ENCODE measurements at places on chromosomes 6 and 20.

- no peak for DNase-seq
Measured at GRCh38 chr20:51588762-51589161, 46.2 kb upstream of the NFATC2 start.

DNA sequence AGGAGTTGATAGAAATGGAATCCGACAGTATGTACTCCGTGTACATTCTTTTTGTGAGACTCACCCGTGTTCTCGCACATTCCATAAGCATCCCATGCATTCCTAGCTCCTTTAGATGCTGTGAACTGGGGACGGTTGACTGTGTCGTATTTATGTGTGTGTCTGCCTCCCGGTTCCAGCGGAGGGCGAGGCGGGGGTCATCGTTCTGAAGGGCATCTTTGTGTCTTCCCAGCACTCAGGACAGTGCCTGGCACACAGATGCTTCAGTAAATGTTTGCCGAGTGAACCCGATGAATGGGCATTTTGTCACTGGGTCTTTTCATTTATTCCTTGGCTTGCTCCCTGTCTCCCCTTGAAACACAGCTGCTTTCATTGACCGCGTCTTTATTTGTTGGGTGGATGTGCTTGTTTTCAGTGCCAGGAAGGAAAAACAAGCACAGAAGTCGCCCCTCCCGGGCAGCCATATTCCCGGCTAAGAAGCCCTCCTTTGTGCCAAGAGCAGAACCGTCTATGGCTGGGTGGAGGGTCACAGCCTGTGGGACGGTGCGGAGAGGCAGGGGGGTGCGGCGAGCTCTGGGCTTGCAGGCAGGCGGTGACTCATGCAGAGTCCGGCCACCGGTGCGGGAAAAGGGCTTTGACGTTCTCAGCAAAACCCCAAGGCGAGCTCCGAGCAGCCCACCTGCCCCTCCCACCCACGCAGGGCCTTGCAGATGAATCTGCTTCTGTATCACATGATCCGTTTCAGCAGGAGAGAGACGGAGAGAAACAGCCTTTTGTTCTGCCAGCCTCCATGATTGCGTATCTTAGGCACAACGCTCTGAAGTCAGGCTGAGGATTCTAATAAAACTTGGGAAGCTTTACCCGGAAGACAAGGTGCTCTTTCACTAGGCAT lies 11.2 kb upstream of the PSMG4 start:
- no peak for DNase-seq

DNA sequence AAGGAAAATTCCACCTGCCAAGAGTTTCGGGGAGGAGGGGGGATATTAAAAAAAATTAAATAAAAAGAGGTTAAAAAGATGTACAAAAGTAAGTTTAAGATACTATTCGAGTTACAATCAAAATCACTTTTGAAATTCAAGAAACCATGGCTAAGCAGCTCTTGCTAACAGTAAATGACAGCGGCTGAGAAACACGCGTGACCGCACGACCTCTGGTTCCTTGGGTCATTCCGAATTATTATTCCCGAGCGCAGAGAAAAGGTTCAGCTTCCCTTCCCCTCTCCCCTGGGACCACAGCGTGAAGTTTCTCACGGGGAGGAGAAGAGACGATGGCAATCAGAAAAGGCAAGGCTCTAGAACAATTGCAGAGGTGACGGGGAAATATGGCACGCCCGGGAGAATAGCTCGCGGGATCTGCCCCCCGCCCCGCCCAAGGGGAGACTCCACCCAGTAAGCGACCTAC lies 496 bp downstream of the TMEM242 start:
- DNase-seq, result no peak

DNA sequence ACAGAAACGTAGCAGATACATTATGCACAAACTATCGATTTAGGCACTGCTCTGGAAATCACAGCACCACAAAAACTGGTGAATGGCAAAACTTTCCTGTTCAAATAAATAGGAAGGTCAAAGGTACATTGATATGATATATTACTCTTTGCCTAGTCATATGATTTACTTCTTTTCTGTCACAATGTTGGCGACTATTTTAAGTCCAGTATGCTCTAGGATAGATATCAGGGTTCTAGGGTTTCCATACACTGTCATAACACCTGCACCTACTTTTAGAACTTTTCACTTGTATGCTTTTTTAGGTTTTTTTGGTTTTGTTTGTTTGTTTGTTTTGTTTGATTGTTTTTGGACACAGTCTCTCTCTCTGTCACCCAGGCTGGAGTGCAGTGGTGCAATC lies 25.0 kb downstream of the KHDC1L start:
- no peak for DNase-seq

DNA sequence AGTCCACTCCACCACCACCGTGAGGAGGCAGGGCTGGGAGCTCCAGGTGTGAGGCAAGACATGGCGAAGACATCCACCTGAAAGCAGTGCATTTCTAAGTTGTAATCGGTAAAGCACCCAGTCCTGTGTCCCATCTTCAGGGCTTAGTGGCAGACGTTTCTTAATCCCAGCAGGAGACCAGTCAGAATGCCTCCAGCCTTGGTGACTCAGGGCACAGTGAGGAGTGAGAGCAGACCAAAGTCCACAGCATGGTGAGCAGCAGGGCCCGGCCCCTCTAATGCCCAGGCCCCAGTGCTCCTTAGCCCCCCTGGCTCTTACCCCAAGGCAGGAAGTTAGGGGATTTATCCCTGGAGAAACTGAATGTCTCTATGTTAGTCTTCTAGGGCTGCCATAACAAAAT lies 183.9 kb downstream of the SYNDIG1 start:
- DNase-seq, result no peak

GRCh38 chr6:84645000-84645399 lies 119.4 kb downstream of the TBX18 start:
- no peak for DNase-seq

GRCh38 chr6:45569210-45569945 lies 191.6 kb upstream of the SUPT3H start:
- DNase-seq, result no peak

DNA sequence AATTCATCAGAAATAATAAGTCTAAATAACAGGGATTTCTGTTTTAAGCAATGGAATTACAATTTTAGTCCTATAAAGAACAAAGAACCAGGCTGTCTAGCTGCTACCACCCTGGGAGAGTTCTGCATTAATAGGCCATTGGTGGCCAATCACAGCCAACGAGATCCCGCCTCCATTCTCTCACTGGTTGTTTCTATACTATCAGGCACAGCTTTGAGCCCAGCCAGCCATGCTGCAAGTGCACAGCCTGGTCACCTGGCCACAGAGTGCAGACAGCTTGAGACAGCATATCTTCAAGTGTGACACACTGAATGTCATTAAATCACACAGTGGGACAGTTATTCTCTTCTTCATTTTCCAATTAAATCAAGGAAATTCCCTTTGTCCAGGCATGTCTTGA lies 16.1 kb upstream of the RAB22A start:
- DNase-seq, result no peak

DNA sequence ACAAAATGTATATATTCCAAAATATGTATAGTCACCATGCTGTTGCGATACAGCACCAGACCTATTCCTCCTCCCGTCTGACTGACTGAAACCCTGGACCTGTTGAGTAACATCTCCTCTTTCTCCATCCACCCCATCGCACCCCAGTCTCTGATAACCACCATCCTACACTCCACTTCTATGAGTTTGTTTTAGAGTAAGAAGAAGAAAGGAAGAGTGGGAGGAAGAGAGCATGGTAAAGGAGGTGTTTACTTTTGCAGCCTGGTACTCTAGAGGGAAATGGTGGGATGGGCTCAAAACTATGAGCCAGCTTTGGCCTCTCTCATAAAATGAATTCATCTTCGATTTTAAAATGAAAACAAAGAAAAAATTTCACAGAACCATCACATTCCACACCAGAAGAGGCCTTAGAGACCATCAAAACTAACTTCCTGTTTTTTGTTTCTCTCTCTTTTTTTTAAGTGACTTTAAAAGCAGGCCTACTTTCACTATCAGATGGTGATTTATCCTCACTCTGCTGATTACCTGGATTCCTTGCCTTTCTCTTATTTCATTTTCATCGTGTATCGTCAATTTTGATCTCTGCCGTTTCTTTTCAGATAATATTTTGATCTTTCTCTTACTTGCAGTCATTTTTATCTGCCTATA lies 16.8 kb upstream of the FUCA2 start:
- DNase-seq, result no peak

- no peak for DNase-seq
Measured at GRCh38 chr6:20692023-20692422, 157.8 kb downstream of the CDKAL1 start.

- no peak for DNase-seq
Measured at GRCh38 chr6:146913842-146914488, 290.3 kb upstream of the STXBP5 start.

DNA sequence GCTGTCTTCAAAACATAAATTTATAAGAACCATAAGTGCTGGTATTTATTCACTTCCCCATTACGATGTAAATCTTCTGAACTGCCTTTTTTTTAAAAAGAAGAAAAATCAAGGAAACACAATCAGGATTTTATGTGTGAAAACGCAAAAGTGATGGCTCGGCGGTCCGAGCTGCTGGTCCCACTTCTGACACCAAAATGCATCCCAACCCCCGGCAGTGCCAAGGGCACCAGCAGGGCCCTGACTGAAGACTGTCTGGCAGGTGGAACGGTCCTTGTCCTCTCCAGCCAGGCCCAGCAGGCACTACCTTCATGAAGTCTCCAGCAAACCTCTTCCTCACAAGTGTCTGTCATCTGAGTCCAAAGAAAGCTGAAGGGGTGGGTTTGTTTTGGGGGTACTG lies 41.2 kb downstream of the TBC1D7 start:
- no peak for DNase-seq

DNA sequence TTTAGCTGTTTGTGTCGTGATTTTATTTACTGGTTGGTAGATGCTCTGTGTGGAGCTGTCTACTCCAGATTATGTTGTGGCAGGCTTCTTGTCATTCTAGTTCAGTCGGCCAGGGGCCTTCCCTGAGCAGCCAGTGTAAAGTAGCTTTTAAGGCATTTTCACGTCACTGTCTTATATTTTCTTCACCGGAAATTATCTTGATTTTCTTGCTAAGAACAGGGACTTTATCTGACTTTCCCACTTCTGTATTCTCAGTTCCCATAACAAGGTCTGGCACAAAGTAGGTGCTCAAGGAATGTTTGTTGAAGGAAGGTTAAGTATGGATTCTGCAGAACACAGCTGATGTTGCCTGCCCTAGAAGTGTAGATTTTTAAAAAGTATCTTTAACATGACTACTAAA lies 868 bp downstream of the LTV1 start:
- no peak for DNase-seq

DNA sequence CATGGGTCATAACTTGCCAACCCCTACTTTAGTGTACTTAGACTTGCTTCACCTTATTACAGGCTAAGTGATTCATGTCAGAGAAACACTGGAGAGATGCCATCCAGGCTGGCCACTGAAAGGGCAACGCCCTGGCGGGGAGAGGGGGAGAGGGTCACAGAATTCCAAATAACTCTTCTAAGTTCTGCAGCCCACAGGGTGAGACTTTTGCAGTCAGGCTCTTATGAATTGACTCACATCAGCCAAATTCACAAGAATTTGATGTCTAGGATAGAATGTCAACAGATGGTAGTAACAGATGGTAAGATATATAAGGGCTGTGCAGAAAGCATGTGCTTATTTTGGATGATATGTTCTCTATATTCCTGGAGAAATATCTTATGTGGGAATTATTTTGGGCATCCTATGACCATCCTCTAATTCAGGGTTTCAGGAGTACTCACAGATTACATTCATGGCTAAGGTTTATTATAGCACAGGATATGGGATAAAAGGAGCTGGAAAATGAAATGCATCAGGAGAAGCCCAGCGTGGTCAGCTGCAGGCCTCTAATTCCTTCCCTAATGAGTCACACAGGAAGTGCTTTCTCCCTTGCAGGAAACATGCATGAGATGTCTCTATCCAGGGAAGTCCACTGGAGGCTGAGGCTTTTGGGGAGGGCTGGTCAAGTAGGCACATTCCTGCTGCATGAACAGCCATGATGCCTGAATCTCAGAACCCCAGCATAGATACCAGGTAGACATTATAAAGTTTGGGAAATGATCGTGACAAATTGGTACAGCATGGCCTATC lies 58.7 kb upstream of the RIN2 start:
- no peak for DNase-seq

- no peak for DNase-seq
Measured at GRCh38 chr6:24448828-24449525, 40.4 kb downstream of the GPLD1 start.

GRCh38 chr20:56353356-56353755 lies 5.4 kb upstream of the FAM210B start:
- no peak for DNase-seq

GRCh38 chr6:139533573-139534471 lies 159.4 kb upstream of the CITED2 start:
- no peak for DNase-seq

DNA sequence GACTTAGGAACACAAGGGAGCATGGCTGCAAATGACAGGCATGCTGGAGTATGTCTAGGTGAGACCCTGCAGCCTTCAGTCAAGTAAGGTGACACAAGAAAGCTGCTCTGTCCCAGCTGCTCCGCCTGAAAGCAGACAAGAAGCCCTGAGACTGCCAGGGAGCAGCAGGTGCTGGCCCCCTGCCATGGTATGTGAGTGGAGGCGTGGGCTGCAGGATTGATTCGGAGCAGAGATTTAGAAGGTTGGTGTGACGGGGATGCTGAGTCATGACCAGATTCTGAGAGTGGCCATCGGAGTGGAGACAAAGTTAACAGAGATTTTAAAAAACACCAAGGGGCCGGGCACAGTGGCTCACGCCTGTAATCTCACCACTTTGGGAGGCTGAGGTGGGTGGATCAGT lies 17.8 kb downstream of the LRP11 start:
- no peak for DNase-seq

GRCh38 chr20:25257130-25257529 lies 9.2 kb downstream of the PYGB start:
- DNase-seq, result no peak

DNA sequence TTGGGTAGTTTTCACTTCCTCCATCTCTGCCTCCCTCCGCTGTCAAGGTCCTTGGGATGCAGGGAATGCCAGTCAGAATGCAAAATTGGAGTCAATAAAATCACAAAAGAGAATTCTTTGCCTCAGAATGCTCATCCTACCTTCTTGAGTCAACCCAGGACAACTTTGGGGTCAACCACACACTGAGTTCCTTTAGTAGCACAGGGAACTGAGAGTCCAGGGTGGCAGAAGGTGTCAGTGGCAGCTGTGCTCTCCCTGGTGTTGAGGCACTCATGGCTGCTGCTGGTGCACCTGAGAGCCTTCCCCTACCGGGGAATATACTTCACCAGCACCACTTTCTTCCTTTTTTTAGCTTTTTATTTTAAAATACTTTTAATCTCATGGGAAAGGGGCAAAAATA lies 829 bp upstream of the NOTCH4 start:
- DNase-seq, result no peak

GRCh38 chr6:138545621-138545980 lies 46.3 kb upstream of the NHSL1 start:
- DNase-seq, result no peak

- DNase-seq, result no peak
Measured at GRCh38 chr20:19212469-19212815, at the start of gene SLC24A3. Gene SLC24A3 (plus strand): TSS chr20:19212642.

Measured in stimulated activated CD4-positive, alpha-beta T cell treated with anti-CD3 and anti-CD28 coated beads, Interleukin-1b, Interleukin-23, amount 100 ng/mL, for 1 hour (primary cell).